ENCODE measurements at places on chromosomes 5 and 9.

DNA sequence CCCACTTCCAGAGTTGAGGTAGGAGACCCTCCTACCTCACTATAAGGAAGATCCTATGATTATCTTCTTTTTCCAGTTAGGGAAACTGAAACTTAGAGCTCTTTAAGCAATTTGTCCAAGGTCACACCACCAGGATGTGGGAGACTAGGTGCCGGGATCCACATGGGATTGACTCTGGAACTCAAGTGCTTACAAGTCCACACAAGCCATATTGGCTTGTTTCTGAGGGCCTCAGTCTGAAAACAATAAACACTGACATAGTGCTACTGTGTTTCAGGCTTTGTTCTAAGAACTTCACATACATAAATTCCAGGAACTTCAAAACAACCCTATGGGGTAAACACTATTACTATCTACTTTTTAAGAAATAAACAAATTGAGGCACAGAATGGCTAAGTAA, 481.3 kb downstream of the ZSWIM6 start:
- no peak for DNase-seq

DNA sequence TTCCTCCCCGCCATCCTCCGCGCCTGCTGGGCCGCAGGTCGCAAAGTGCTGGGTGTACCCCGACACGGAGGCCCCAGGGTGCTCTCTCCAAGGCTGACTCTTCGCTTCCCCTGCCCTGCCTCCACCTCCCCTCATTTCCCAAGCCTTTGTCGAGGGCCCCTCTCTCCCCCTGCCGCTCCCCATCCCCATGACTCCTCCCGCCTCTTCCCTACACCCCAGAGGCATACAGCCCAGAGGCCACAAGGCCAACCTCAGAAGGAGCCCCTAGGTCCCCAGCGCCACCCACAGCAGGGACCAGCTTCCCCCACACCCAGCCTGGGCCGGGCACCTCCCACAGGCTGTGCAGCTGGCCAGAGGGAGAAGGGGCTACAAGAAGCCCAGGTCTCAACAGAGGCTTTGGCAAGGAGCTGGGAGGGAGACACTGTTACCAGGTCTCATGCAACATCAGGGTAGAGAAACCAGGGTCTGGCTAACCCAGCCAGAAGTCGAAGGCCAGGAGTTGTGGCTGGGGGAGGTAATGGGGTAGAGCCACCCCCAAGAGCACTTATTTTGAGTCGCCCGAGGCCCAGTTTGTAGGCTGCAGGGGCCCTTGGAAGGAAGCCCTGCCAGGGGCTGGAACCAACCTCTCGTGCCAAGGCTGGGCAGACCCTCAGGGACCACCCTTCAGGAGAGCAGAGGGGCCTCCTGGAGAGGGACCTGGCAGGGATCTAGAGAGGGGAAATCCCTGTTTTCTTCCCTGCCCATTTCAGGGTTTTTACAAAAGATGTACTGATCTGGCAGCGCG, 24.5 kb upstream of the SARDH start:
- no peak for DNase-seq

DNA sequence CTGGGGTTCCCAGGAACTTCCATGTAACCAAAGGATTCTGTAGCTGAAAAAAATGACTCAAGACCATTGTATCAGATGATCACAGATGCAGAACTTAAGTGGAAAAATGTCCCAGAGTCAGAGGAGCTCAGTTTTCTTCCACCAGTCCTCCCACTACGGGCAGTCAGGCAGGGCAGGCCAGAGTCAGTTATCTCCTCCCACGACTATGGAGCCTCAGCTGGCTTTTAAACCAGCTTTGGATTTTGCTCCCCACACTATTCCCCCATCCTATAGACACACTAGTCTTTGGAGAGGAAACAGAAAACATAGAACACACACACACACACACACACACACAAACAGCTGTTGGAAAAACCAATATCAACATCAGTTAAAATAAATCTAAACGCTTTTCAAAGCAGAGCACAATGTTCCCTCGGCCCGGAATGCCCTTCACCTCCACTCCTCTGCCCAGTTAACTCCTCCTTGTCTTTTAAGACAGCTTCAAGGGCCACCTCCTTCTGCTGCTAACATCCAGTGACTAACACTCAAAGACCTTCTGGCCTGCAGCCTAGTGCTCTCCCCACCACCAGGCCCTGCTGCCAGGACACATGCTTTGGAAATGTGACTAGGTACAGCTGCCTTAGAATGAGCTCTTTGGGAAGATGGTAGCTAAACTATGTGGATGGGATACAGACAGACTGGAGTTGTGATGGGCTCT, 56.8 kb downstream of the NIPAL4 start:
- no peak for DNase-seq

DNA sequence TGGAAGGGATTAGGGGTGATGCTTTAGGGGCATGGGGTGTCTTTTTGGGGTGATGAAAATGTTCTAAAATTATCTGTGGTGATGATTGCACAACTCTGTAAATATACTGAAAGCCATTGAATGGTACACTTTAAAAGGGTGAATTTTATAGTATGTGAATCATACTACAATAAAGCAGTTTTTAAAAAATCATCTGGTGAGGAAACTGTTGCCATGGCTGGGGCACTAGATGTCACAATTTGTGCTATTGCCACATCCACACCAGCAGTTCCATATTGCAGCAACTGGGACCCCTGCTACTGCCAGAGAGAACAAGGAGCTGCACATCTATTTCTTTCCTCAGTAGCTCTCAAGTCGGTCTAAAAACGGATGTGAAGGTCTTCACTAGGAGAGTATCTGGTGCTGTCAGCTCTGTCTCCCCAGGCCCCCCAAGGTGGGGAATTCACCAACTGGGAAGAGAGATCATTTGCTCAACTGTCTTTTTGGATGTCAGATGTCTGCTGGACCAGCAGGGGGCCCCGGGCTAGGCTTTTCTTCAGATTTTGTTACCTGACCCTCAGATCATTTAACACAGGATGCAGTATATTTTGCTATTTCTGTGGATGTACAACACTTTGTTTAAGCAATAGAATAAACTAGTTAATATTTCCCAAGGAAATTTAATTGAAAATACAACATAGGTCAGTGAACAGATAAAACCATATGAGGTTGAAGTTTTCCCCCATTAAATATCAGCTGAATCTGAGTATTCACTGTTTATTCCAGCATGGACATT, 13.2 kb downstream of the CMYA5 start:
- no peak for DNase-seq

DNA sequence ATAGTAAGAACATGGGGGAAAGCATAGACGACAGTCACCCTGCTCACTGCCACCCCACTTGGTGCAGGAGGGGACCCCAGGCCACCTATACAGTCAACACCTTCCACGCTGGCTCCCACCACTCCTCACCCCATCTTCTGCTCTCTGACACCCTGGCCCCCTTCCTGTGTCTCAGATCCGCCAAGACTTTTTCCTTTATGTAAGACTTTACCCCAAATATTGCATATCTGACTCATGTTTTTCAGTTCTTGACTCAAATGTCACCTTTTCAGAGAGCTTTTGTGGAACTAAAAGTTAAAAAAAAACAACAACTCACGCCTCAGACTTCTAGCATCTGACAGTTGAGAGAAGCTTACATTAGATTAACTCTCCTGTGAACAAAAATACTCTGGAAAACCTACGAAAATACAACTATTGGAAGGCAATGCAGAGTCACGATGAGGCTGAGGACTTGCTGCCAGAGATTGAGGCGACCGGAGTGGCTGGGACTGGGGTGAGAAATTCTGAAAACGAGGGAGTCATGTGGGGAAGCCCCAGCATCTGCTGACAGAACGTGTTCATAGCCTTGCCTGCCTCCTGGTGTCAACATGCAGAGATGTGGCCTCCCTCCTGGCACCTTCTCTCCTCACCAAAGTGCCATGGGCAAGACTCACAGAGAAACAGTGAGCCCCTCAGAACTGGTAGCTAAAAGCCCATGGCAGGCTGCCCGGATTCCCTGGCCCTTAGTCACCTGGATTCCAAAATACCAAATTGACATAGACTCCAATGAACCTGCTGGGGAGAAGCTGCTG, 22.4 kb upstream of the FCN2 start:
- no peak for DNase-seq

DNA sequence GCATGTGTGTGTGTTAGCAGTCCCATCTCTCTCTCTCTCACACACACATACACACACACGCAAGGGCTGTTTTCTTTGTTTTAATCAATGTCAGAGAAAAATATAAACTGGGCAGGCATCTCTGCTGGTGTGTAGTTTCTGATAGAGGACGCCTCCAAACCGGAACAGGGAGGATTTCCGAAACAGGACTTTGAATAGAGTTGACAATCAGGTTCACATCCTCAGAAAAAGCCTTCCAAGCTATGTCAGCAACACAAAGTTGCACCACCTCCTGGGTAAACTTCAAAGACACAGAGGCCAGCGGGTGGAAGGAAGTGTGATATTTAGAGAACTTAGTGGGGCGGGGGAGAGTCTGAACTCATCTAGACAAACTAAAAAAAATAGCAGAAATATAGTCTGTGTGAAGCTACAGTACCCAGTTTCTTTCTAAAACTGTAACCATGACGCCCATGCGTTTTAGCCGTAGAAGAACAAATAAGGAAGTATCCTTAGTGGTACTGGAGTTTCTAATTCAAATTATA, 1.2 kb downstream of the ST8SIA4 start:
- peak; percentile 31 for DNase-seq

DNA sequence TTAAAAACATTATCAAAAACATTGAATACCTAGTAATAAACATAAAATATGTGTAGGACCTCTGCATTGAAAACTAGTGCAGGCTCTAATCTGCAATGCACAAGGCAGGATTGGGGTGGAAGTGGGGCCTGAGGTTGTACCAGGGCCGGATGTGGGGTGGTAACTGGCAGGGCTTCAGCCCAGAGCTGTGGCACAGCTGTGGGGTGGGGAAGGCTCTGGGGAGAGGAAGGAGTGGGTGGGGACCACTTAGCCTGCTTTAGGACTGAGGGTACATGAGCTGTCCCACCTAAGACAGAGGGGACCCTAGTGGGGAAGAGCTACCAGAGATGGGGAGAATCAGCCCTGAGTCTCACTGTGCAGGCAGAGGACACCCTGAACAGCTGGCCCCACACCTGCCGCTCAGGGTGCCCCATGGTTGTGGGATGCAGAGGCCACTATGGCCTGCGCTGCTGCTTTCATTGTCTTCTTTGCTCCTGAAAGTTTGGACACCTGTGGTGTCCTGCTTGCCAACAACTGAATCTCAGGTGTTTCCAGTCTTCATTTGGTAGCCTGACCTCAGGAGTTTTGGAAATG, 311.4 kb downstream of the TLE4 start:
- no peak for DNase-seq

DNA sequence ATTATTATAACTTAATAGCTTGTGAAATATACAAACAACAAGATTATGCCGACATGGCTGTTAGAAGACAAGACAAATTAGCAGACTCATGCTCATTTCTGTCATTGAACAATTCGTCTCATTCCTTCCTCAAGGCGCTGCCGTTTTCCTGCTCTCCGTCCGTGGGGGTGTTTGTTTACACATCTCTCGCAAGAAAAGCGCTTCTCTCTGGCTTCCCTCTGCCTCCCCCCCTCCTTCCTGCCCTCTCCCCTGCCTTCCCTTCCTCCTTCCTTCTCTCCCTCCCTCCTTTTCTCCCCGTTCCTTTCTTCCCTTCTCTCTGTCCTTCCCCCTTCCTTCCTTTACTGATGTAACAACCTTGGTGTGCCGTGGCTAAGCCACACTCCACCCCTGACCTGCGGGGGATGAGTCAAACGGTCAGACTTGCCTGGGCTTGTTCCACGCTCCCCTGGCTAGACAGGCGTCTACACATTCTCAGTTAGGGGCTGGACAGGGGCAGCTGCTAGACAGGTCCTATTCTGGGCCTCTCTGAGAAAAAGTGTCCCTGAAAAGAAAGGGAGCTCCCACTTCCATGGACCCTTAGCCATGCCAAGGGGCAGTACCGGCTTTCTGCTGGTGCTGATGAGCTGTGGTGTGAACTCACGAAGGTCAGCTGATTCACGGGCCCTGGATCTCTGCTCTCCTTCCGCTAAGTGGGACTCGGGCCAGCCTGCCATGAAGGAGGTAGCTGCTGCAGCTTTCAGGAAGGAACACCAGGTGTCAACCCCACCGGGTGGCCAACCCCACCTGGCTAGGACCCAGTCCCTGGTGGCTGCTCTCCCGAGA, 32.0 kb upstream of the SPTLC1 start:
- no peak for DNase-seq

GRCh38 chr5:78552729-78553342, 95.7 kb downstream of the LHFPL2 start:
- no peak for DNase-seq

GRCh38 chr9:38641985-38642864, 21.8 kb upstream of the ANKRD18A start:
- DNase-seq, result no peak

- DNase-seq, result no peak
Measured at GRCh38 chr9:128702949-128703615, 779 bp downstream of the PKN3 start.

- no peak for DNase-seq
Measured at GRCh38 chr5:135456238-135457099, 4.3 kb upstream of the TIFAB start.

All from activated T-helper 9 cell treated with anti-CD3 and anti-CD28 coated beads, Interleukin-2, amount 50 U/mL, for 16 hours (primary cell).